Putamen (tissue), 1 donor: ENCODE measurements at places on chromosomes 3 and 15.

DNA sequence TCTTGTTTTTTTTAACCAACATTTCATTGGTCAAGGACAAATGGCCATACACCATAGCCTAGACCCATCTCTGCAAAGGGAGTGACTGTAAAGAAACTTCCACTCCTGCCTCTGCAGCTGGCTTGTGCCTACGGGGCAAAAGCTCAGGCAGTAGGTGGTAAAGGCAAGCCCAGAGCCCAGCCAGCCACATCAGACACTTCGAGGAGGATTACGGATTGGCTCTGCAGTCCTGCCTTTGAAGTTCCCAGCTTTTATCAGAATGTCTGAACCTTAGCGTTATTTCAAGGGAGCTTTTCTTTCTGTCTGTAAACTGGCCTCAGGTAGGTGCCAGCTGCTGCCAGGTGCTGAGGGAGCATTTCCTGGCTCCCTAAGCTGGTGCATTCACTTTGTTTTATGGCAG is 15.6 kb downstream of the ZNF710 start:
- no peak for DNase-seq

DNA sequence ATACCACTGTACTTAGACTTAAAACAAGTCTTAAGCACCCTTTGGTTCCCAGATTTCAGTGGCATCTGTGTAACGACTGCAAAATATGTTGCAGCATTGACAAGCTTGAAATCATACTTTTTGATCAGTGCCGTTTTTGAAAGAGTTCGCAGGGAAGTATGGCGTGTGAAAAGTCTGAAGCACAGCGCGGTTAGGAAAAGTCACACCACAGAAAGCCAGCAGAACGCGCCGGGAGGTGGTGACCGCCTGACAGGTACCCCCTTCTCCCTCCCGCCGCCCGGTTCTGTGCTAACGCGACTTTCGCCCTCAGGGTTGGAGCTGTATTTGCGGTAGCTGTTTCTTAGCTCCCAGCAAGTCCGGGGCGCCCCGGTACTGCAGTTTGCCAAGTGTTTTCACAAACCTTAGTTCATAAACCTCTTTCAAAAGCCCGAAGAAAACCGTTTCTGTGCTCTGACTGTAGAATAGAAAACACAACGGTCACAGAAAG is 481 bp upstream of the CRYBG3 start:
- no peak for DNase-seq

- DNase-seq, result peak; percentile 65
These were observed 28.8 kb upstream of the MAGEF1 start for GRCh38 chr3:184740509-184741258.

DNA sequence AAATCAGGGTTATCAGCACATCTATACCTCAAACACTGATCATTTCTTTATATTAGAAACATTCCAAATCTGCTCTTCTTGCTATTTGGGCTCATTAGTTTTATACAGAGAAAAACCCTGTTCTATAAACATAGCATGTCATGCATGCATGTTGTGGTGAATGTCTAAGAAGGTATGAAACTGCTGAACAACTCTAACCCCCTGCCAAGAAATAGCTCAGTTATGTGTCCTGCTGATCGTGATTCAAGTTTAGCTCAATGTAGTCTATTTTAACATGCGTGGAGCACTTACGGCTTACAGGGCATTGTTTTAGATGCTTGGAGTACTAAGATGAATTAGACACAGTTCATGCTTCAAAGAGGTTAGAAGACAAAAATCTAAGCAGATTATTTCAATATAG is 35.8 kb downstream of the MYH15 start:
- DNase-seq, result no peak

DNA sequence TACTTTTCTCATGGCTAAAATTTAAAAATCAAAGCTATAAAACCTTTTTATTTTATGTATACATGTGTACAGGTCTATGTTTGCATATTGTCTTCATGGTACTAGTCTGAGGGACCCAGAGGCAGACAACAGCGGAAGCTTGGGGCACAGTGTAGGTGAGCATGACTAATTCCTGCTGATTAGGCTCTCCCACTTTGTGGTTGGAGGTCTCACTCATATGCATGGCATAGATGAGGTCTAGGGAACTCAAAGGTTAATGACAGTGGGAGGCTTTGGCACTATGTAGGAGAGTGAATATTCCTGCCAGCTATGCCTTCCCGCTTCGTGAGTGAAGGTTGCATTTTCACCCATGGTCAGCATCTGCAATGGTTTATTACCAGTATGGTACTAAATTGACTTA is 47.5 kb upstream of the AADACL2 start:
- DNase-seq, result no peak

GRCh38 chr15:63176302-63176701 is 13.1 kb upstream of the RAB8B start:
- no peak for DNase-seq
